ENCODE measurements at places on chromosomes 6 and 20.

DNA sequence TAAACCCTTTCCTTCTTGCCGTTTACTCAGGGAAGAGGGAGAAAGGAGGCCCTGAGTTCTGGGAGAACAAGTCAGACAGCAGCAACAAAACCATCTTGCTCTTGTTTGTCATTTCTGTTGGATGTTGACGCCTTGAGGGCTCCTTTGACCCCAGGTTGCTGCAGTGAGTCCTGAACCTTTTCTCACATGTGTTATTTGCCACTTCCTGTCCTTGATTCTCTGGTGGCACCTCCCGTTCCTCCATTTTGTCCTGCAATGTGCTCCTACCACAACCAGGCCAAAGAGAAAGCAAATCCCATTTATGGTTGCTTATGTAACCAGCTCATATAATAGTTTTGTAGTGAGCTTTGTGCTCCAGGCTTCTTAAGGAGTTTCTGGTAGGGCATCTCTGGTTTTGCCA is 66.6 kb upstream of the ADGRF4 start:
- DNase-seq, result no peak

DNA sequence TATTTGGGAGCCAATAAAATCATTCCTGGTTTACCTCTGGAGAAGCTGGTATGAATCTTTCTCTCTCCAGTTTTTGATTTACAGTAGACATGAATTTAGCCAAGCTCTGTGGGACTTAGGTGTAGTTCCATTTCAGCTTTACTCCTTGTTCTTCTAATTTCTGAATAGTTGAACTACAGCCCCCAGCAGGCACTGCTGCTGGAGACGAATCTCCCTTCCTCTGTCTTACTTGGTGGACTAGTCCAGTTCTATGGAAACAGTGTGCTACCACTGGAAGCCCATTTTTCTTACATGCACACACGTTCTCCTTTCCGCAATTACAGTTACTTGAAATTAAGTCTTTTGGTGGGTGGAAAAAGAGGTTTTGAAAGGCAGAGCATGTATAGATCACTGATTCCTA is 42.3 kb downstream of the RALGAPB start:
- DNase-seq, result no peak

- DNase-seq, result no peak
Measured at GRCh38 chr20:38216746-38217595, 43.6 kb downstream of the KIAA1755 start.

DNA sequence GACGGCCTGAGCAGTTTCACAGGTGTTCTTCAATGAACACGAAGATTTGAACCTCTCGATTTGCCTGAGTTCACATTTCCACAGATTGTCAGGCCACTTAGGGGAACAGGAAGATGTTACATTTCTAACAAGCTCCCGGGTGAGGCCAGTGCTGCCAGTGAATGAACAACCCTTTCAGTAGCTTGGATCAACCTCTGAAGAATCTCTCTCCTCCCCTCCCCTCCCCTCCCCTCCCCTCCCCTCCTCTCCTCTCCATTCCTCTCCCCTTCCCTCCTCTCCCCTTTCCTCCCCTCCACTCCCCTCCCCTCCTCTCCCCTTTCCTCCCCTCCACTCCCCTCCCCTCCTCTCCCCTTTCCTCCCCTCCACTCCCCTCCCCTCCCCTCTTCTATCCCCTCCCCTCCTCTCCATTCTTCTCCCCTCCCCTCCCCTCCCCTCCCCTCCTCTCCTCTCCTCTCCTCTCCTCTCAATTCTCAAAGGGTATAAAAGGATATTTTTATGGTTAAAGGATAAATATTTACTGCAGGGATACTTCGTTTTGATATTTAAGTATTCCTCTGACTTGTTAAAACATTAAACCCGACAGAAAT is 114.1 kb upstream of the INSM1 start:
- no peak for DNase-seq

Data from stimulated activated CD8-positive, alpha-beta memory T cell treated with anti-CD3 and anti-CD28 coated beads, Interleukin-7, amount 100 ng/mL, for 1 hour (primary cell).